ENCODE measurements at places on chromosomes 7 and 10. TPM values are rescaled to one million over a fixed set of nuclear protein-coding genes. Genes with fewer than 3 reads are reported as not detected.

GRCh38 chr10:84213076-84213475 is 12.3 kb downstream of the LRIT2 start:
- H3K36me3 ChIP-seq = no peaks in the 10 kb centered on the region
- H3K4me1 ChIP-seq = no peaks in the 10 kb centered on the region
- DNase-seq = no peak
- no peak overlapping the region for H3K27ac ChIP-seq
- H3K27me3 ChIP-seq = no peaks in the 10 kb centered on the region

DNA sequence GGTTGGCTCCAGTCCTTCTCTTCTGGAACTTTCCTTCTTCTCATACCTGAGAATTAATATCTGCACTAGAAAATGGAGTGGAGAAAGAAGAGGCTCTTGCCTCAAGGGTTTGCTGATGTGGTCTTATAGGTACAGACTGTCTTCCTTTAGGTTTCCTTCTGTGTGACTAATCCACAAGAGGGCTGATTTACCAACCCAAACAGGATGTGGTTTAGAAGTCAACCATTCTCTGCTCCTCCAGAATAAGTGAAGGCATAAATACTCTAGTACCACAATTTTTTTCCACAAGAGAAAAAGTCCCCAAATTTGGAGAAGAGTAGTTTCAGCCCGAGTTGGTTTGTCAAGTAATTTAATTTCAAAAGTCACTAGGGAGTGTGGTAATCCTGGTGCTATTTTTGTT is 85.8 kb downstream of the NRP1 start:
- H3K27me3 ChIP-seq = no peaks in the 10 kb centered on the region
- peaks cover 18% of the 10 kb centered on the region for H3K4me1 ChIP-seq
- H3K27ac ChIP-seq = peak overlapping the region; percentile 78
- H3K36me3 ChIP-seq = peaks cover 13% of the 10 kb centered on the region

- H3K4me3 ChIP-seq = no peak overlapping the region
- H3K4me1 ChIP-seq = peaks cover 2% of the 10 kb centered on the region
- no peaks in the 10 kb centered on the region for H3K36me3 ChIP-seq
- DNase-seq = no peak
These were observed 5.8 kb upstream of the YAE1 start for GRCh38 chr7:39560408-39560807.

Gene ASAH2
- 1.9 TPM for total RNA-seq

- H3K27ac ChIP-seq = peak overlapping the region; percentile 0
- no peaks in the 10 kb centered on the region for H3K36me3 ChIP-seq
- H3K27me3 ChIP-seq = no peaks in the 10 kb centered on the region
- peaks cover 43% of the 10 kb centered on the region for H3K4me1 ChIP-seq
- DNase-seq = no peak
These were observed 63.9 kb downstream of the VOPP1 start for GRCh38 chr7:55508221-55509011.

DNA sequence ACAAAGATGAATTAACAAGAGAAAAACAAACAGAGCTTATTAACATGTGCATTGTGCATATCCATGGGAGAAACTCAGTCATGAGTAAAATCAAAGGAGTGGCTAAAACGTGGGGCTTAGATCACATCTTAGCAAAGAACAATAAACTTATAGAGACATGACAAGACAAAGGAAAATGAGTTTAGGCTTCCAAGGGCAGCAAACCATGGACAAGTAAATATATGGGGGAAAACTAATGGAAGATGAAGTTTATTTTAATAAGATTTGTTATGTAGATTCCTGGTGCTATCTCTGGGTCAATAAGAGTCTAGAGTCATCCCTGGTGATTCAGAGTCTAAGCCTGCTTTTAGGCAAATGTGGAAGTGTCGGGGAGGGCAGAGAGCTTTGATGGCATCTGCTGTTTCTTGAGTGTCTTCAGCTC is 87.2 kb upstream of the PLPP4 start:
- H3K36me3 ChIP-seq = no peaks in the 10 kb centered on the region
- H3K4me3 ChIP-seq = no peak overlapping the region
- H3K4me1 ChIP-seq = no peaks in the 10 kb centered on the region
- H3K27me3 ChIP-seq = no peaks in the 10 kb centered on the region
- no peak overlapping the region for H3K27ac ChIP-seq

DNA sequence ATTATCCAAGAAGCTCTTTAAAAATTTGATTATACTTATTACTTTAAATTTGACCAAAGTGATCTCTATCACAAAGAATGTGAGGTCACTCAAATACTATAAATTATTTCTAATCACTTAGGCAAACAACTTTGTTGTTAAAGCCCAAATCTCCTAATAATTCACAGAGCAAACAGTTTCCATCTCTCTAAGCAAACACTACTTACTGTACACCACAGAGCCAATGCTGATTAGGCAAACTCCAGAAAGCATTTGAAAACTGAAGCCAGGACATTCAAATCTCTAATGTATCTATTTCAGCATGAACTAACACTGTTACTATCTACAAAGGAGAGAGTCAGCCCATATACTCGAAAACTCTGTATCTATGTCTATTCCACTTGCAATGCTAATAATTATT is 107.1 kb downstream of the RNF32 start:
- peaks cover 19% of the 10 kb centered on the region for H3K4me1 ChIP-seq
- H3K4me3 ChIP-seq = no peak overlapping the region
- H3K36me3 ChIP-seq = no peaks in the 10 kb centered on the region
- DNase-seq = no peak
- no peaks in the 10 kb centered on the region for H3K27me3 ChIP-seq
- H3K27ac ChIP-seq = no peak overlapping the region

DNA sequence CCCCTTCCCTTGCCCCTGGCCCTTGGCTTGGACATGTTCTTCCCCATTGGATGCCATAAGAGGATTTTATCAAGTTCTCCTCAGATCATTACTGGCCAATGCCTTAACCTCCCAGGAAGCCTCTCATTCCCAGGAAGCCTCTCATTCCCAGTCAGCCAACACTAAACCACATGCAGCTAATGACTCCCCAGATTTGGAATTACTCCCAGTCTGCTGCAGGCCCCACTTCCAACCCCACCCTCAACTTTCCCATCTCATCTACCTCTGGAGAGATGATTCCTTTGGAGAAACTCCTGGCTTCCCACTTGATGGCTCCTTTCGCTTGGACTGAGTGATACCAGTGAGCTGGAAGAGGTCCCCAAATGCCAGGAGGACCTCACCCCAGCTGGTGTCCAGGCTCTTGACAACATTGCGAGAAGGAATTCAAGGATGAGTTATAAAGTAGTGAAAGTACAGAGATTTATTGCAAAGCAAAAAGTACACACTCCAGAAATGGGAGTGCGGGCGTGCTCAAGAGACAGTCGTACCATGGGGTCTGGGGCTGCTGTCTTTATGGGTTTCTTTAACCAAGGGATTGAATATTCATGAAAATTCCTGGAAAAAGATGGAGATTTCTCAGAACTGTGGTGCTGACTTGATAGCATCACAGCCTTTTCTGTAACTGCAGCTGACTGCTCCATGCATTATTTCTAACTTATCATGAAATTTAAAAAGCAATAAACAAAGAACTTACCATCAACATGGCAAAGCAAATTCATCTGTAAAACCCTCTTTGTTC is 117.2 kb upstream of the ADCY1 start:
- H3K27ac ChIP-seq = no peak overlapping the region
- no peak overlapping the region for H3K4me3 ChIP-seq
- no peaks in the 10 kb centered on the region for H3K27me3 ChIP-seq
- no peaks in the 10 kb centered on the region for H3K4me1 ChIP-seq

- no peak overlapping the region for H3K4me3 ChIP-seq
- H3K27ac ChIP-seq = no peak overlapping the region
- no peaks in the 10 kb centered on the region for H3K4me1 ChIP-seq
These were observed 154.3 kb downstream of the ELAPOR2 start for GRCh38 chr7:86904949-86905834.

- DNase-seq = no peak
- no peaks in the 10 kb centered on the region for H3K36me3 ChIP-seq
- no peak overlapping the region for H3K4me3 ChIP-seq
- H3K27ac ChIP-seq = no peak overlapping the region
These were observed 36.8 kb downstream of the JCAD start for GRCh38 chr10:30022590-30022989.

GRCh38 chr10:106401161-106401560 is 763.3 kb downstream of the SORCS1 start:
- no peaks in the 10 kb centered on the region for H3K27me3 ChIP-seq
- no peak overlapping the region for H3K4me3 ChIP-seq
- no peak for DNase-seq
- H3K27ac ChIP-seq = no peak overlapping the region
- H3K4me1 ChIP-seq = no peaks in the 10 kb centered on the region

GRCh38 chr10:116138897-116139296 is 134.1 kb downstream of the GFRA1 start:
- DNase-seq = no peak
- no peaks in the 10 kb centered on the region for H3K27me3 ChIP-seq
- H3K27ac ChIP-seq = no peak overlapping the region
- no peaks in the 10 kb centered on the region for H3K4me1 ChIP-seq

- peaks cover 4% of the 10 kb centered on the region for H3K4me1 ChIP-seq
- no peak for DNase-seq
- no peak overlapping the region for H3K4me3 ChIP-seq
- peak overlapping the region; percentile 55 for H3K27ac ChIP-seq
- no peaks in the 10 kb centered on the region for H3K27me3 ChIP-seq
These were observed 35.1 kb downstream of the NOC3L start for GRCh38 chr10:94327649-94328048.

GRCh38 chr10:62583876-62584615 is 209.9 kb downstream of the ZNF365 start:
- no peaks in the 10 kb centered on the region for H3K36me3 ChIP-seq
- H3K27ac ChIP-seq = no peak overlapping the region
- H3K27me3 ChIP-seq = no peaks in the 10 kb centered on the region
- H3K4me1 ChIP-seq = no peaks in the 10 kb centered on the region

DNA sequence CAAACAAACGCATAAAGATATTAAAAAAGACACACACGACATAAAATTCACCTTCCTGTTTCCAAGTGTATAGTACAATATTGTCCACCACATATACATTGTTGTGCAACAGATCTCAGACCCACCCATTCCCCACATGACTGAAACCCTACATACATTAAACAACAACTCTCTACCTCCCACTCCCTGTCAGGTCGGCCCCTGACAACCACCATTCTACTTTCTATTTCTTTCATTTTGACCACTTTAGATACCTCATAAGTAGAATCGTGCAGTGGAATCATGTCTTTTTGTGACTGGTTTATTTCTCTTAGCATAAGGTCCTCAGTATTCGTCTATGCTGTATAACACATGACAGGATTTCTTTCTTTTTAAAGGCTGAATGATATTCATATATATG is 320.5 kb downstream of the BBS9 start:
- no peaks in the 10 kb centered on the region for H3K27me3 ChIP-seq
- no peak for DNase-seq
- no peak overlapping the region for H3K4me3 ChIP-seq
- no peak overlapping the region for H3K27ac ChIP-seq
- H3K36me3 ChIP-seq = no peaks in the 10 kb centered on the region

Gene SH2D4B
- not detected for total RNA-seq

GRCh38 chr10:94402204-94402842 is at the start of gene TBC1D12:
TBC1D12 (plus strand) TSS chr10:94402541; CDS start chr10:94402614, 73 bp downstream.
- peak; percentile 91 for DNase-seq
- no peaks in the 10 kb centered on the region for H3K36me3 ChIP-seq
- peak within 1 kb of the TSS; percentile 83 for H3K4me3 ChIP-seq
- H3K27ac ChIP-seq = peak within 1 kb of the TSS; percentile 97
- H3K27me3 ChIP-seq = no peaks in the 10 kb centered on the region

Gene OR6B1
- not detected for total RNA-seq

DNA sequence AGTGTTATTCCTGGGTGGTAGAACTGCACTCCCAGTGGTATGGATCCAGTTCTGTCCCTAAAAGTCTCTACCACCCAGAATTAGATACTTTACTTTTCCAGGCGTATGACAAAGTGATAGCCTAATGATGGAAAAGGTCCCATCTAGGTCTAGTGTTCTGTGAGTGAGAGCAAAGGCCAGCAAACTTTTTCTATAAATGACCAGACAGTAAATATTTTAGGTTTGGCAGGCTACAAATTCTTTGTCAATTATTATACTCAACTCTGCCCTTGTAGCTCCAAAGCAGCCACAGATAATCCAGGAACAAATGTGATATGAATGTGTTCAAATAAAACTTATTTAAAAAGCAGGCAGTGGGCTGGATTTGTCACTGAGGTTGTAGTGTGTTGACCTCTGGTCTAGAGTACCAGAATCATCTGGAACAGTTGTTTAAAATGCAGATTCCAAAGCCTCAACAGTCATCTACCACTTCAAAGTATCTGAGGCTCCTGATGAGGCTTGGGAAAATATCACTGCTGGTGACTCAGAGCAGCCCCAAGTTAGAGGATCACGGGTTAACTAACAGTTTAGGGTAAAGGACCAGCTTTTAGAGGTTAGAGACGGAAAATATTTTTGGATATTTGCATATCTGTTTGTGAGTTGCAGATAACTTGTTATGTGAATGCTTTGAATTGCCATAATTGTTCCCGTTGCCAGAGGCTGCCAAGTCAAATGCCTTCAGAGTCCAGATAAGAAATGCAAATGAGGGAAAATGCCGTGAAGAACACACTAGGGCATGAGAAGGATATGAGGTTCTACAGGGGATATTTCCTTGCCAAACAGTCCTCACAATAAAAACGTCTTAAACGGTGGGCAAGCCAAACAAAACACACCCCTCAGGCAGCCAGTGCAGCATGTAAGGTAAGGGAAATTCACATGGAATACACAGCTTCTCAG is 19.4 kb downstream of the NRAP start:
- no peaks in the 10 kb centered on the region for H3K36me3 ChIP-seq
- no peak overlapping the region for H3K4me3 ChIP-seq
- no peak for DNase-seq
- H3K27me3 ChIP-seq = no peaks in the 10 kb centered on the region
- H3K27ac ChIP-seq = peak overlapping the region; percentile 95
- peaks cover 69% of the 10 kb centered on the region for H3K4me1 ChIP-seq

DNA sequence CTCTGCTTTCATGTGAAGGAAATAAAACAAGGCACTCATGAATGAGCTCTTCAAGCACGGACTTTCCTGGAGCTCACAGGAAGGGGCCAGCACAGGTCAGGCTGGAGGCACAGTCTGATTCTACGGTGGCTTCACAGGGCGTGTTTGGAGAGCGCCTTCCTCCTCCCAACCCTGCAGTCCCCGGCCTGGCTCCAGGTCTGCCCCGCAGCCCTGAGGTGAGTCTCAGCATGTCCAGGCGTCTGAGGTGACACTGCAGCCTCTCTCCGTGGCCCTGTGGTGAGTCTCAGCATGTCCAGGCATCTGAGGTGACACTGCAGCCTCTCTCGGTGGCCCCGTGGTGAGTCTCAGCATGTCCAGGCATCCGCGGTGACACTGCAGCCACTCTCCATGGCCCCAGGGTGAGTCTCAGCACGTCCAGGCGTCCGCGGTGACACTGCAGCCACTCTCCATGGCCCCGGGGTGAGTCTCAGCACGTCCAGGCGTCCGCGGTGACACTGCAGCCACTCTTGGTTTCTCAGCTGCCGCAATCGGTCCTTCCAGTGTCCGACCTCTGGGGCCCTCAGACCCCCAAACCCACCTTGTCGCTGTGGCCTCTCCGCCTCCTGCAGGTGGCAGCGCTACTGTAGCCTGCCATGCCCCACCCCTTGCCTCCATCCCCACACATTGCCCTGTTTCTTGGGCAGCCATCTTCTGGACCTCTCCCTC is 381.7 kb downstream of the DNAJB6 start:
- no peaks in the 10 kb centered on the region for H3K4me1 ChIP-seq
- H3K27ac ChIP-seq = no peak overlapping the region
- DNase-seq = no peak
- no peaks in the 10 kb centered on the region for H3K36me3 ChIP-seq
- no peak overlapping the region for H3K4me3 ChIP-seq

- H3K27me3 ChIP-seq = peaks cover 7% of the 10 kb centered on the region
- no peak for DNase-seq
- H3K27ac ChIP-seq = no peak overlapping the region
- peaks cover 14% of the 10 kb centered on the region for H3K4me1 ChIP-seq
- H3K36me3 ChIP-seq = no peaks in the 10 kb centered on the region
- peak overlapping the region; percentile 66 for H3K4me3 ChIP-seq
These were observed 642 bp downstream of the STK32C start for GRCh38 chr10:132306864-132307751.

Data from gastrocnemius medialis (tissue), 4 donors.